HFFc6 (cell line): ENCODE measurements at places on chromosomes 11 and 22.
A peak's percentile ranks its signal among the peaks of the same experiment; 100 is the strongest.

GRCh38 chr11:790721-791564, 1.1 kb upstream of the CEND1 start:
- peak; percentile 22 for DNase-seq

- no peak for DNase-seq
These were observed 24.4 kb downstream of the PI4KA start for GRCh38 chr22:20834206-20834605.

DNA sequence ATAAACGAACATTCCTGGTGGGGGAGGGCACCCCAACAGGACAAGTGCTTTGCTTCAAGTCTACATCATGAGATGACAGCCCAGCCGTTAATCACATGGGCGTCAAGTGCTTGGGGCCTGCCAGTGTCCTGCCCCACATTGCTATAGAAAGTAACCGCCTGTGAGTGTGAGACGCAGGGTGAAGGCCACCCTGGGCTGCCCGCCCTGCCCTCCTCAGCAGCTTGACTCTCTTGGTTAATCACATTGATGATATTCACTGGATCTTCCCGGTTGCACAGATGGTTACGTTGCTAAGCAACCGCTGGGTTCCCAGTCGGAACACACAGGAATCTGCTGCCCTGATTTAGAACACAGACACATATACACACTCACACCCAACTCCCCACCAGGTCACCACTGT, 79.3 kb downstream of the CTTN start:
- DNase-seq = no peak

- no peak for DNase-seq
These were observed 62.5 kb downstream of the TIMP3 start for GRCh38 chr22:32864041-32864440.
